NCI-H1694 treated with DMSO at 0.1 percent for 48 hours (cell line): ENCODE measurements at places on chromosomes 5 and 9.

- no peak for DNase-seq
Observed at GRCh38 chr5:55220433-55221185, 6.5 kb downstream of the MCIDAS start.

DNA sequence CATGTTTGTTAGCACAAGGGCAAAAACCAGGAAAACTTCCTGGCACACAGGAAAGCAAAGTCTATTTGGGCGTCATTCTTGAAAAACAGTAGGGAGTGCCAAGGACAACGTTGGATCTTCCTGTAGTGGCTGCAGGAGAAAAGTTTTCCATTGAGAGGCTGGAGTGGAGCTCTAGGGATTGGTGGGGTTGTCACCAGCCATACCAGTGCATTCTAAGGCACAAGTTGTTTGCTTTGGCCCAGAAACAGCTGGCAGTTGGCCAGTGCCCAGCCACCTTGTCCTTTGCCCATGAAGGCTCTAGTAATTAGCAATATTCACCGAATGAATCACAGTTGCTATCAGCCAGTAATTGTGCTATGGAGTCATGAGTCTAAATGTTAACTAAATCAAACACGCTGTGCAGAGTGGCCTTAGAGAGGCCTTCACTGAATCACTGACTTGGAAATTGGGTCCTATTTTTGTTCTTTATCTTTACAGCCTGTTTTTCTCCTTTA lies 26.4 kb downstream of the TNFSF15 start:
- DNase-seq: no peak

DNA sequence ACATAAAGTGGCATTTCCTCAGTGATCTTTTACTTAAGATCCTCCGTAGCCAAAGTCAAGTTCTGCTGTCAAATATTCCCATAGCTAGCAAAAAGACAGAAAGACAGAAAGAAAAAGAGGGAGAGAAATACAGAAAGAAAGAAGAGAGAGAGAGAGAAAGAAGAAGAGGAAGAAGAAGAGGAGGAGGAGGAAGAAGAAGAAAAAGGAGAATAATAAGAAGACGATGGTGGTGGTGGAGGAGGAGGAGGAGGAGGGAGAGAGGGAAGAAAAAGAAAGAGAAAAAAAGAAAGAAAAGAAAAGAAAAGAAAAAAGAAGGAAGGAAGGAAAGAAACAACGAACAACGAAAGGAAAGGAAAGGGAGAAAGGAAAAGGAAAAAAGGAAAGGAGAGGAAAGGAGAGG lies 54.1 kb downstream of the FAT2 start:
- no peak for DNase-seq

GRCh38 chr5:95908799-95909198 lies 52.9 kb downstream of the ELL2 start:
- DNase-seq: no peak

GRCh38 chr5:128224336-128224735 lies 140.8 kb downstream of the SLC12A2 start:
- no peak for DNase-seq

- no peak for DNase-seq
Observed at GRCh38 chr5:75152860-75153259, 83.8 kb downstream of the ANKRD31 start.

DNA sequence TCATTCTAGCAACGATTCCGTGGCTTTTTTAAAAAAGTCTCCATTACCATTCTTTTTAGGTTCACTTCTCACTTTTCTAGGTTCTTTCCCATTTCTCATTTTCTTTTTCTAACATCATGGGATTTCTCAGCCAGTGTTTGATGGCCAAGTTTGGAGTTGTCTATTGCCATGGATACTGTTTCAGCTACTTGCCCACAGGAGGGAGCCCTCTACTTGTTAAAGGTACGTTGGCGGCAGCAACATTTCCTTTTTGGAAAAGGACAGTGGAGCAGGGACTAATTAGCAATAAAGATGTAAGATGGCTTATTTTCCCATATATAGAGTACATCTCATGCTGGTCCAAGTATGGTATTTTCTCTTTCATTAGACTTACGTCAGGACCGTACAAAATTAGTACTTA lies 2257.5 kb upstream of the C9orf72 start:
- DNase-seq: peak; percentile 3

- no peak for DNase-seq
Observed at GRCh38 chr9:4287886-4288588, 11.8 kb downstream of the GLIS3 start.

DNA sequence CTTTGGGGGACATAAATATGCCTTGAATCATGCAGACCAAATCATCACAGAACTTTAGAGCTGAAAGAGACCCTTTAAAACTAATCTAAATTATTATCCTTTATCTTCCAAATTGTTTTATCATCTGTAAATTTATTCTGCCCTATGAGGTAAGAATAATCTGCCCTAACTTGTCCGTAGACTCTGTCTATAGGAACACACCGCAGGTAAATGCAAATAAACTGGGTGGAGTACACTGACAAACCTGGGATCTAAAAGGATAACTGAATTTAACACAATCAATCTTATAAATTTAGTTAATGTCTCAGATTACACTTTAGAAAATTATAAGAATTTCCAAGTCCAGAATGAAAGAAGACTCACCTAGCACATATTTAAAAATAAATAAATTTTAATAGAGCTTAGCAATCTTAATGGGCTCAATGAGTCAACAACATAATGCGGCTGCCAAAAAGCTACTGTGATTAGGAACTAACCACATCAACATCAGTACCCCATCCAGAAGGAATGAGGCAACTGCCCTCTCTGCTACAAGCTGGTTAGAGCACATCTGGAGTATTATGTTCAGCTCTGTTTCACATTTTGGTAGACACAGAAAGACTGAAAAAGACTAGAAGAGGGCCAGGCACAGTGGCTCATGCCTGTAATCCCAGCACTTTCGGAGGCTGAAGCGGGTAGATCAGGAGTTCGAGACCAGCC lies 5.6 kb downstream of the MEGF9 start:
- DNase-seq: no peak

GRCh38 chr5:119386596-119387344 lies 31.0 kb downstream of the TNFAIP8 start:
- DNase-seq: no peak

DNA sequence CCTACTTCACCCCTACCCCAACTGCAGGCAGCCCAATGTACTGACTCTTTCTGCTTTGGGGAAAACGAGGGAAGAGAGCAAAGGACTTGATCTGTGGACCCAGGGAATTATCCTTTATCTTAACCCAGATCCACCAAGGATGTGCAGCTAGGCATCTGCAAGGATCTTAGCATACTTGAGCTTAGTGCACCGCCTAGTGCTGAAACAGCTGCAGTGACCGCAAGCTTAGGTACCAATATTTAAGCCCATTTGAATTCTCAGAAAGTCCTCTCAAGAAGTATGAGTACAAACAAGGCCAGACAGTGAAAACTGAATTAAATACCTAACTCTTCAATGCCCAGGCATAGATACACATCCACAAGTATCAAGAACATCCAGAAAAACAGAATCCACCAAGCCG lies 576.7 kb upstream of the ADAMTS16 start:
- no peak for DNase-seq

- DNase-seq: no peak
Observed at GRCh38 chr5:129125819-129126218, 31.3 kb downstream of the ISOC1 start.

DNA sequence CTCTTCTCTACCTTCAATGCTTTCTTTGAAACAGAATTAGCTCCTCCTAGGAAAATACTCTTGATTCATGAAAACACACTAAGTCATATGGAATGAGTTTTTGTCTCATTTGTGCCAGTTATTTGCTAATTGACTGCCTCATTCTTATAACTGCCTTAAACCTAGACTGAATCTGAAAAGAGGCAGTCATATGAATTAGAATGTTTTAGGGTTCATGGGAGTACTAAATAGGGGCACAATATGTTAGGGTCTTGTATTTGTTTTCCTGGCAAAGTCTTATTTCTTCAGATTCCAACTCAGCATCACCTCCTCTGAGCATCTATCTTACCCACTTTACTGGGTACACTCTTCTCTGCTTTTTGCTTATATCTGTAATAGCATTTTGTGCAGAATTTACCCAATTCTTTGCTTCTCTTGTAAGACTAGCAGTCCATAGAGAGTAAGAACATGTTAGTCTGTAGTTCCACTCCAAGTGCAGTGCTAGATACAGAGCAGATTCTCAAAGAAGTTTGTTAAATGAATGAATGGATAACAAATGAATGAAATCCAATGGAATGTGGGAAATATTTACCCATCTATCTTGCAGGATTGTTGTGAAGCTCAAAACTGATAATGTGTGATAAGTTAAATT lies 43.9 kb upstream of the ALDH1A1 start:
- DNase-seq: no peak

DNA sequence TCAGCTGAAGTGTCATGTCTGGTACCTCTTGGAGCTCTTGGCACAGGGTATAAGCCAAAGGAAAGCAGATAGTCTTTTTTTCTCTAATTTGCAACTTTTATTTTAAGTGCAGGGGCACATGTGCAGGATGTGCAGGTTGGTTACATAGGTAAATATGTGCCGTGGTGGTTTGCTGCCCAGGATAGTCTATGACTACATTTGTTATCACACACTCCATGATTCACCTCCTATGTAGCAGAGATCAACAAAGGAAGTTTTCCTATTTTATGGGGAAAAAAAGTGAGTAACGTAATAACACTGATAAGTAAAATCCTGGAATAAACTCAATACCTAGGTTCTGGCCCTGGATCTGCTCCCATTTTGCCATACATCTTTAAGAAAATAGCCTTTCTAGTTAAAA lies 234.6 kb downstream of the CAAP1 start:
- DNase-seq: no peak

DNA sequence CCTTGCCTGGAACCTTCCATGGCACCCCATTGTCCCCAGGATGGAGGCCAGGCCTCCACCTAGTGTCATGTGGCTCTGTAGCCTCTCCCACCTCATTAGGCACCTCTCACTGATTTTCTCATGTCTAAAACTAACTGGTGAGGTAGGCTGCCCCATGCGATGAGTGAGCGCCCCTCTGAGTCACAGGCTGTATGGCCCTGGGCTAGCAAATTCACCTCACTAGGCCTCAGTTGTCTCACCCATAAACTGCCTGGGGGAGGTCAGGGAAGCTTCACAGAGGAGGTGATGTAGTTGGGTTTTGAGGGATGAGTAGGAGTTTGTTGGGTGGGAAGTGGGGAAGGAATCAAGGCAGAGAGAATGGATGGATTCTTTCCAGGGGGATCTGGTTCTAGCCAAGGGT lies 8.8 kb downstream of the RXRA start:
- DNase-seq: no peak

DNA sequence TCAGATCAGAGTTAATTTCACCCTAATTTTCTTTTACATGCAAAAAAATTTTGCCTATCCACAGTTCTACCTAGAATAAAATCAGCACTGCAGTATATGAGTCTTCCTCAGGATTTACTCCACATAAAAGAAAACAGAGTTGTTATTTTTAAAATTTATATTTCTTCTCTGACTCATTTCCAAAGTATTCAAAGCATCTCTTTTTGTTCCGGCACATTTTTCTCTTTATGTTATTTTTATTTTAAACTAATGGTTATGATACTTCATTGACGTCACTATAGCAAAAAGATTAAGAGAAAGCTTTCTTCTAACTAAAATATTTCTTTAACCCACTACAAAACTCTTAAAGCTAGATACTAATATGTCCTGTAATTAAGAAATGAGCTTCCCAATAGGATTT lies 590.4 kb downstream of the PRELID2 start:
- no peak for DNase-seq

DNA sequence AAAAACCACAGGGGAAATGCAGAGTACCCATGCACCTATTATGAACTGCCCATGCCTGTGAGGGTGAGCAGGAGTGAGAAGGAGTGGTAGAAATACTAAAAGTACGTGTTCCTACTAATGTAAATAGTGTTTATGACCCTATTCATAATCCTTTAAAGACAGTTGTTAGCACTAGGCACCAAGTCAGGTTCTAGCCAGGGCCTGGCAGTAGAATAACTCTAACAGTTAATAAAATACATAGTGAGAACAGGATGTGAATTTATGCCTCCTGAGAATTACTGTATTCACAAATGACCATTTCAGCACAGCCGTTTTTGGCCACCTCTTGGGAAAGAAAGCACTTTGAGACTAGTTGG lies 103.2 kb upstream of the TARS1 start:
- no peak for DNase-seq

DNA sequence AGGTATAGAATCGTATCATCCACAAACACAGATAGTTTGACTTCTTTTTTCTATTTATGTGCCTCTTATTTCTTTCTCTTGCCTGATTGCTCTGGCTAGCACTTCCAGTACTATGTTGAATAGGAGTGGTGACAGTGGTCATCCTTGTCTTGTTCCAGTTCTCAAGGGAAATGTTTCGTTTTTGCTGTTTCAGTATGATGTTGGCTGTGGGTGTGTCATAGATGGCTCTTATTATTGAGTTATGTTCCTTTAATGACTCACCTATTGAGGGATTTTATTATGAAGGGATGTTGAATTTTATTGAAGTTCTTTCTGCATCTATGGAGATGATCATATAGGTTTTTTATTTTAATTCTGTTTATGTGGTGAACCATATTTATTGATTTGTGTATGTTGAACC lies 70.3 kb downstream of the ENC1 start:
- DNase-seq: no peak

- DNase-seq: no peak
Observed at GRCh38 chr5:927172-928015, 34.7 kb downstream of the TRIP13 start.

- no peak for DNase-seq
Observed at GRCh38 chr5:174698156-174698555, 26.2 kb upstream of the MSX2 start.

GRCh38 chr5:73673161-73673591 lies 47.2 kb downstream of the ARHGEF28 start:
- DNase-seq: no peak

- no peak for DNase-seq
Observed at GRCh38 chr5:156836846-156837245, 13.2 kb upstream of the PPP1R2B start.

DNA sequence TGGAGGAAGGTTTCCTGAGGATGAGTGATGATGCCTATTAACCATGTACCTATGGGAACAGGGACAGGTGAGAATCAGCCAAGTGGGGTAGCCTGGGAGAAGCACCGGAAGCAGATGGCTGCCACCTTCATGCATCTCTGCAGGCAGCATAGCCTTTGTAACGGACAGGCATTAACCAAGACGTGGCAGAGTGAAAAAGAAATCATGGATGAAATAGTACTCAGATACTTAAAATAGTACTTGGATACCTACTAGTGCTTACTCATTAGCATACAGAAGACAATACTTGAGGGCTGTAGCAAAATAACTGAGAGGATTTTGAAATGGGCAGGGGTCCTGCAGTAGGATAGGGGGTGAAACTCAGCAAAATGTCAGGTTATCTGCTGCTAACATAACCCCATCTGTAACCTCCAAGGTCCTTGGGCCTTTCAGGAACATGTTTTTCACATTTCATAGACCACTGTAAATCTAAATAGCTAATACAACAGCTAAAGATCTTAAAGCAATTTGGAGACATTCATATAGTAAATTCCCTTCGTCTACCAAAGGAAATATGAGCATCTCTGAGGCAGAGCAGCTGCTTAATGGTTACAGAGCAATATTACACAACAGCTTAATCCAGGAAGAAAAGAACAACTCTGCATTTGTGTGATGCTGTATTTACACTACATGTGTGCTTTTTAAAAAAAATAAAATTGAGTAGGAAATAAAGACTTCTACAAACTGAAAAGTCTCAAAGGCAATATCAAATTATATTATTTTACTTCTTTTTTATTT lies 154.3 kb downstream of the NFIB start:
- no peak for DNase-seq
